8988T (cell line): ENCODE measurements at places on chromosomes 11 and 22.
A peak's percentile ranks its signal among the peaks of the same experiment; 100 is the strongest.

DNA sequence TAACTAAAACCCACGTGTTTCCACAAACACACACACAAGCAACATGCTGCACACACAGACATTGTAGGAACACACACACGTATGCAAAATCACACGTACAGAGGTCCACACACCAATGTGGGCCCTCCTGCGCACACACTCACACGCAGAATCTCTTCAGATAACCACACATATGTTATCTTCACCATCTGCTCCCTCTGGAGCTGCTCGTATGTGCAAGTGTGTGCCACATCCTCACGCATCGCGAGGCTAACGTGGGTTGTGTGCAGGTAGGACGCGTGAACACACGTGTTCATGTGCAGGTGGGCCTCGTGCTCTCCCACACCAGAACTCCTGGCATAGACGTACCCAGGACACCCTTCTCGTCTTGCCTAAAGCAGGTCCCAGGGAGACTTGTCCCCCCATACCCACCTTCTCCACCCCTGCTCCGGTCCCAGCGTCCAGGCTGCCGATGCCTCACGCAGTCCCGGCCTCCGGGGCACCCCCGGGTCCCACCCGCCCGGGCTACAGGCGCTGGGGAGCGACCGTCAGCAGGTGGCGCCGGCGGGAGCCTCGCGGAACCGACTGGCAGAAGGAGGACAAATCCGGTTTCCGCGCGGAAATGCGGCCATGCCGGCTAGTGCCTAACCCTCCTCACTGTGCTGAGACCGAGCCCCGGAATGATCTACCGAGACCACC lies 10.3 kb upstream of the IGSF9B start:
- no peak for DNase-seq

DNA sequence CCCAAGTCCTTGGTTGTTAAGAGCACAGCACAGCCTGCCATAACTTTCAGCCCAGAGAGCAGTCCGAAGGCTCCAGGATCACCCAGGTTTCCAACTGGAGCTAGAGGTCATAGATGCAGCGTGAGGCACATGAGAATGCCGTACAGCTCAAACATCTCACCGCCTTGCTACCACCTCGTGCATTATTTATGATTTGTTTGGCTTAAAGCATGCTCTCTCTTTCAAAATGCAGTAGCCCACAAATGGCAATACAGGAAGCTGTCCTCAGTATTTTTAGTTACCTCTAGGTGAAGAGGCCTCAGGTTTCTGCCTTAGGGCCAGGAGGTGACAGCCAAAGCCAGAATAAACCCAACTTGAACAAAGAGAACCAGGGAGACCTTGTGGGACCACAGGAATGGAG lies 14.4 kb downstream of the SCN3B start:
- no peak for DNase-seq

DNA sequence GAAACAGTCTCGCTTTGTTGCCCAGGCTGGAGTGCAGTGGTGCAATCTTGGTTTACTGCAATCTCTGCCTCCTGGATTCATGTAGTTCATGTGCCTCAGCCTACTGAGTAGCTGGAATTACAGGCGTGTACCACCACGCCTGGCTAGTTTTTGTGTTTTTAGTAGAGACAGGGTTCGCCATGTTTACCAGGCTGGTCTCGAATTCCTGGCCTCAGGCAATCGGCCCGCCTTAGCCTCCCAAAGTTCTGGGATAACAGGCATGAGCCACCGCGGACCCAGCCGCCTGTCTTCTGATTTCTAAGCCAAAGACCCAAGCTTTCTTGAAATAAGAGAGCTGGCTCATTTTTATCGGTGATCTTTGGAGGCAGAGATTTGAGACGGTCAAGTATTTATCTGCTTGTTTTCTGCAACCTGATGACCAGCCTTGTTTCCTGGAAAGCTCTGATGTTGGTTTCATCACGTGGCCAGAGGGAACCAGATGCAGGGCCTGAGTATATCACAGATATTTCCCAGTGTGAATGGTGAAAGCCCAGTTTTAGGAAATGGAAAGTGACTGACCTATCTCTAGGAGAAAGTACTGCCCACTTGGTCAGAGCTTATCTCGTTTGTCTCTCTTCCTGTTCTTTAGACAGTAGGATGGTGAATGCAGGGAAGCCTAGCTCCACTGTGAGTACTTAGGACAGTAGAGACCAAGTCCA lies 5.7 kb upstream of the SIDT2 start:
- DNase-seq: no peak

GRCh38 chr22:26587991-26588613 lies 1.8 kb downstream of the TPST2 start:
- DNase-seq: no peak

DNA sequence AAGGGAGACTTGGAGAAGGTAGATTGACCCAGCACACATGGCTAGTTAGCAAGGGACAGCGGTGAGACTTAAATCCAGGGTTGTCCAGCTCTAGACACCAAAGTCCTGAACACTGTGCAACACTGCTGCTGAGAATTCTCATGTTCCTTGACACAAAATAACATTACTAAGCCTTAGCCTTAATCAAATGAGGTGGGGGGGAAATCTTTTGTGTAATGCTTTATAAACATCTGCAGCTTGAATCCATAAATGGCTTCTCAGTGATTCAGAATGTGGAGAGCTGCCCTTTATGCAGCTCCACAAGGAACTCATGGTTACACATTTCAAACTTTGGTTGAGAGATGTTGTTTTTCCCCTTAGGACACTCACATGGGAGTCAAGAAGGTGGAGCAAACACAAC lies 80.0 kb downstream of the CD44 start:
- DNase-seq: no peak

DNA sequence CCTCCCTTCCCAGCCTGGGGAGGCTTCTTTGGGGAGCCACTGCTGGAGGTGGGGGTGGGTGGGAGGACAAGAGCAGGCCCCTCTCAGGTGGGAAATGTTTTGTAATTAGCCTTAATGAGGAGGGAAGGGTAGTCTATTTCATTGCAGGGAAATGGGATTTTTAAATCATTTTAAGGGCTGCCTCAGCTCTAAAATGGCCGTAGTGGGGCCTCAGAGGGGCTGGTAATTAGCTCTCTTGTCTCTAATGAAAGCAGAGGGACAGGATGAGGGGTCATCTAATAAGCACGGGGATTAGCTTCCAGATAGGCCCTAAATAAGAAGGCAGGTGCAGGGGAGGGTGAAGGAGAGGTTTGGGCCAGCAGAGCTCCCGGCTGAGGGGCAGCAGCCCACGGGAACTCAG lies 46.5 kb downstream of the LMO1 start:
- no peak for DNase-seq

- no peak for DNase-seq
Observed at GRCh38 chr11:2741377-2742131, 41.8 kb upstream of the KCNQ1OT1 start.

GRCh38 chr11:126105022-126105747 lies 42.5 kb upstream of the CDON start:
- no peak for DNase-seq

GRCh38 chr22:28962042-28962554 lies 78.7 kb downstream of the ZNRF3 start:
- no peak for DNase-seq

GRCh38 chr11:78076733-78077403 lies 2.8 kb downstream of the NDUFC2 start:
- DNase-seq: no peak

- peak; percentile 44 for DNase-seq
Observed at GRCh38 chr11:11813288-11813962, 28.3 kb upstream of the USP47 start.

DNA sequence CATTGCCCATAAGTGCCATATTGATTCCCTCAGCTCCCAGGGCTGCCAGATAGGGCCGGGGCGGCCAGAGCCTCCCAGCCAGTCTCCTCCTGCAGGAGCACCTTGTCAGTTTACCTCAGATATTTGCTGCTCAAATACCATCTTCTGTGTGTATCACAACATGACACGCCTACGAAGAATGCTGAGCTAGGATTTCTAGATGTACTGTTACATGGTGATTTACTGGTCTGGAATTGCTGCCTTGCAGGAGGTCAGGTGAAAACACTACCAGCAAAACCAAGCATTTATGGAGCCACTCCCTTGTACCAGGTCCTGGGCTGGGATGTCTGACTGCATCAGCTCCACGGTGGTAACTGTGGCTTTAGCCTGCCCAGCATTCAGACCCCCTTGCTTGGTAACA lies 11.8 kb downstream of the MICAL3 start:
- no peak for DNase-seq

- no peak for DNase-seq
Observed at GRCh38 chr11:68748061-68748460, 3.3 kb downstream of the TESMIN start.

- DNase-seq: no peak
Observed at GRCh38 chr22:40951795-40952605, 822 bp downstream of the RBX1 start.

DNA sequence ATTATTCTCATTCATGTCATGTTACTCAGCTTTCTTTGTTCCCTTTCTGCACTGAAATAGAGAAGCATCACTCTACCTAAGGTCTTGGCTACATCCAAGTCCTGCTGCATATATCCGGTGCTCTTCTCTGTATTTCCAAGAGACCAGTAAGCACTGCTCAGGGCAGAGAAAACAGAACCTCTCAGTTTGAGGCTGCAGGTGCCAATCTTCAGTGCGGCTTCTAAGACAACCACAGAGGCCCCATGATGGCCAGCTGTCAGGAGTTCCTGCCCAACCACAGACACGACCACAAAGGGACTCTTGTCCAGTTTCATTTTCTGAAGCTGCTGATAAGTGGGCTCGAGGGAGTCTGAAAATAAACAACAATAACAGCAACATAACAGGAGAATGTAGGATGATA lies 378.4 kb upstream of the PITPNB start:
- DNase-seq: no peak

DNA sequence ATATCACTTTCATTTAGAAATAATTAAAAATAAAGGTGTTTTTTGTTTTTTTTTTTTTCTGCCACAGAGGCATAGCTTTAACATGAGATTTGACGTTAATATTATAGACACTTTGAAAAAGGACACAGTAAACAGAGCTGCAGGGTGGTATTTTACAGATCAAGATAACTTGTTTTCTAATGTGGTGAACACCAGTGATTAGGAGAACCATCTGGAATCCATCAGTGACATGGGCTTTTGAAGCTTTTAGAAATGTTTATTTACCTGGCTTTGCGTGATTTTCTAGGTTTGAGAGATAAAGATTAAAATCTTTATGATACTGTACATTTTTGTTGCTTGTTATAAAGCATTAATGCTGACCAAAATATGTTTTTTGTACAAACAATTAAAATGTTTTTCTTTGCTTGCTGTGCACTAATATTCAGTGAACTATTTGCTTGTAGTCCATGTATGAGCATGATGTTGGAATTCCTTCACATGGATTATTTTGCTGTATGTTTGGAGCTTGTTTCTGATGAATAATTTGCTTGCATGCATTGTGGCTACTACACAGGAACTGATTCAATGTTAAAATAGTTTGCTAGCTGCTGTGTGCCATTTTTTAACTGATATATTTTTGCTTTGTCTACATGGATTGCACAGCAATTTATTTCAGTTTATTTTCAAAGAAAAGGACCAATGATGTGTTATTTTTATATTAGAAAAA lies 352.1 kb upstream of the NARS2 start:
- DNase-seq: no peak

DNA sequence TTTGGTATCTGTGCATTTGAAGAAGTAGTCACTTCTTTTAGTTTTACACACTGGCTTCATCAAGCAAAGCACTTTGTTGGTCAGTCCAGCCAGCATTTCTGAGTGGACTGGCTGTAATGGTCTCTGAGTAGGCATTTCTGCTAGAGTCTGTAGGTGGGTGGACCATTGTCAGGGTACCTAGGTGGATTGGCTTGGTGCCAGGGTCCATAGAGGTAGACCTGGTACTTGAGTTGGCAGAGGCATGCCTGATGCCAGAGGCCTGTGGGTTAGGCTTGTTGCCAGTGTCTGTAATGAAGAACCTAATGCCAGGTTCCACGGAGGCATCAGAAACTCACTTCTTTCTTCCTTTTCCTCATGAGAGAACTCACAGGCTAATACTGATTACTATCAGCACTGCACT lies 157.9 kb upstream of the C11orf87 start:
- DNase-seq: no peak

GRCh38 chr22:29715240-29715639 lies 4.6 kb upstream of the CABP7 start:
- no peak for DNase-seq

- no peak for DNase-seq
Observed at GRCh38 chr11:61007956-61008896, 36.7 kb downstream of the CD6 start.

- no peak for DNase-seq
Observed at GRCh38 chr11:80838153-80838552, 1397.3 kb upstream of the TENM4 start.

- DNase-seq: no peak
Observed at GRCh38 chr22:23471698-23472097, 108.4 kb downstream of the IGLL1 start.

DNA sequence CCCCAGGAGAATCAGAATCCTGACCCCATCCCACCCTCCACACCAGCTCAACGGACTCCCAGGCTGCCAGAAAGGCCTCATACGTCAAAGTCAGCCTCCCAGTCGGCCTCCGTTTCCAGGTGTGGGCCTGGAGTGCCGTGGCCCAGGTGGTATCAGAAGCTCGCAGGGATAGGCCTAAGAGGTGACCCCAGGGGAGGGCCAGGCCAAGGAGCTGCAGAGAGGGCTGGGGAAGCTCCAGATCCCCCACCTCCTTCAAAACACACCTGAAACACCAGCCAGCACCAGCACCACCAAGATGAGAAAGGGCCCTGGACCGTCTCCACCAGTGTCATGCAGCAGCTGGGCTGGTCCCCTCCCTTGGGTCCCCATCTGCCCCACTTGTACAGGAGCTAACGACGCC lies 20.3 kb downstream of the ASCL2 start:
- no peak for DNase-seq

GRCh38 chr22:44389181-44389580 lies 76.4 kb upstream of the SHISAL1 start:
- no peak for DNase-seq

GRCh38 chr11:65291613-65292012 lies 23.1 kb upstream of the CDC42EP2 start:
- DNase-seq: no peak

DNA sequence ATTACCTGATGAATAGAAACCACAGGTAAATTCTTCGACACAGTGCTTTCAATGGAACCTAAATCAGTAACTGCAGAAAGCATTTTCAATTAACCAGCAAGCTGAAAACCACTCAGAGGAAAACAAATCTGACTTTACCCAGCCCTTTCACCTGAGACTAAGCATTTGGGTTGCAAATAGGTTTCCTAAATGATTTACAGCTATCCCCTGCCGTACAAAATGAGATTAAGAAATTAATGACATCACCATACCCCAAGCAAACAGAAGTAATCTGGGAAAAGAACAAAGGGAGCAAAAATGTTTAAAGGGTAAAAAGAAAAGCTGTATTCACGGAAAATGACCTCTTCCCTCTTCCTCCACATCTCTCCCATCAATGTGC lies 584 bp downstream of the NOX4 start:
- DNase-seq: no peak
